ENCODE measurements at places on chromosomes 4 and X. TPM values are rescaled to one million over a fixed set of nuclear protein-coding genes. Genes with fewer than 3 reads are reported as not detected.

GRCh38 chr4:20126906-20127305 lies 124.8 kb upstream of the SLIT2 start:
- DNase-seq = no peak
- no peaks in the 10 kb centered on the region for H3K36me3 ChIP-seq
- no peak overlapping the region for H3K4me3 ChIP-seq
- no peak overlapping the region for H3K27ac ChIP-seq
- no peaks in the 10 kb centered on the region for H3K4me1 ChIP-seq

The SCFD2 gene
- total RNA-seq = 17.6 TPM

DNA sequence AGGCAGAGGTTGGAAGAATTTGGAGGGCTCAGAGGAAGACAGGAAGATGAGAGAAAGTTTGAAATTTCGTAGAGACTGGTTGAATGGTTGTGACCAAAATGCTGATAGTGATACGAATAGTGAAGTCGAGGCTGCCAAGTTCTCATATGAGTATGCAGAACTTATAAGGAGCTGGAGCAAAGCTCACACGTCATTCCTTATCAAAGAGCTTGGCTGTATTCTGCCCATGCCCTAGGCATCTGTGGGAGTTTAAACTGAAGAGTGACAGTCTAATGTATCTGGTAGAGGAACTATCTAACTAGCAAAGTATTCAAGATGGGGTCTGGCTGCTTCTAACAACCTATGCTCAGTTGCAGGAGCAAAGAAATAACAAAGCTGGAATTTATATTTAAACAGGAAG lies 102.1 kb downstream of the PCDH18 start:
- no peak for DNase-seq
- H3K27me3 ChIP-seq = no peaks in the 10 kb centered on the region
- H3K4me1 ChIP-seq = no peaks in the 10 kb centered on the region
- no peak overlapping the region for H3K27ac ChIP-seq

- H3K4me3 ChIP-seq = peak overlapping the region; percentile 3
- H3K27me3 ChIP-seq = no peaks in the 10 kb centered on the region
- H3K27ac ChIP-seq = peak overlapping the region; percentile 31
- H3K4me1 ChIP-seq = peaks cover 49% of the 10 kb centered on the region
These were observed 19.0 kb upstream of the MRPL1 start for GRCh38 chr4:77843628-77844027.

DNA sequence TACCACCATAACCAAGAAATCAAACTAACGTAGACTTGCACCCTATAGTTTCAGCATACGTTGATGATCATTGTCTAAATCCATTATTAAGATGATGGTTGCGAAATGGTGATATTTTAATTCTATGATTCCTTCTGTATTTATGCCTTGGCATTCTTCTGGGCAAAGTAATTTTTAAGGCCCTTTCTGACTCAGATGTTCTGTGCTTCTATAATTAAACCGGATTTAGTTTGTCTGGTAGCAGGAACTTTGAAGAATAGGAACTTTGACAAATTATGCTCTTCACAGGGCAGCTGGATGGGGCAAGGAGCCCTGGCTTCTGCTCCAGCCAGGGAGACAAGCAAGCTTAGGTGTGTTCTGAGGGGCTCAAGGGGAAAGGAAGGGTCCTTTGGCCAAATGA lies 23.8 kb upstream of the PLAC1 start:
- H3K4me3 ChIP-seq = no peak overlapping the region
- DNase-seq = no peak
- H3K27me3 ChIP-seq = peaks cover 58% of the 10 kb centered on the region
- no peaks in the 10 kb centered on the region for H3K4me1 ChIP-seq
- H3K27ac ChIP-seq = no peak overlapping the region
